Stimulated activated CD4-positive, alpha-beta T cell treated with anti-CD3 and anti-CD28 coated beads, Interleukin-1b, Interleukin-23, amount 100 ng/mL, for 4 hours (primary cell): ENCODE measurements at places on chromosomes 12 and 14.
A peak's percentile ranks its signal among the peaks of the same experiment; 100 is the strongest.

DNA sequence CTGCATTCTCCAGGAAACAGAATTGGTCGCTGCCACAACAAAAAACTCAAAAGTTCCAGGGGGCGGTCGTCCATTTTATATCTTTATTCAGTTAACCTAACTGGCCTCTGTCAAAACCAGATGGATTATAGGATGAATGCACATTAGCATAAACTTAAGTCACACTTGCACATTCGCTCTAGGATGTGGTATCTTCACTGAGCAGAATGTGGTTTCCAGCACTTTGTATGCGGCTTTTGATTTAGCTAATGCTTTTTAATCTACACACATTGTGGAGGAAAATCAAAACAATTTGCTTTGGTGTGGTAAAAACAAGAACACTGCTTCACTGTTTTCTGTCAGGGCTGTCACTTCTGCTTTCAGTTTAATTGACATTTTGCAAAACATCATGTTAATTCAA lies 4.5 kb downstream of the TAS2R50 start:
- peak; percentile 3 for DNase-seq

DNA sequence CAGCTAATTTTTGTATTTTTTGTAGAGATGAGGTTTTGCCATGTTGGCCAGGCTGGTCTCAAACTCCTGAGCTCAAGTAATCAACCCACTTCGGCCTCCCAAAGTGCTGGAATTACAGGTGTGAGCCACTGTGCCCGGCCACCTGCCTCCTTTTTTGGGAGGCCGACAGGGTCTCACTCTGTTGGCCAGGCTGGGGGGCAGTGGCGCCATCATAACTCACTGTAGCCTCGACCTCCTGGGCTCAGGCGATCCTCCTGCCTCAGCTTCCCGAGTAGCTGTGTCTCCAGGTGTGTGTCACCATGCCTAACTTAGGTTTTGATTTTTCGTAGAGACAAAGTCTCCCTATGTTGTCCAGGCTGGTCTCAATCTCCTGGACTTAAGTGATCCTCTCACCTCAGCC lies 70.7 kb downstream of the AACS start:
- DNase-seq, result no peak

- DNase-seq, result no peak
Measured at GRCh38 chr14:96509457-96510090, 7.4 kb downstream of the PAPOLA start.

DNA sequence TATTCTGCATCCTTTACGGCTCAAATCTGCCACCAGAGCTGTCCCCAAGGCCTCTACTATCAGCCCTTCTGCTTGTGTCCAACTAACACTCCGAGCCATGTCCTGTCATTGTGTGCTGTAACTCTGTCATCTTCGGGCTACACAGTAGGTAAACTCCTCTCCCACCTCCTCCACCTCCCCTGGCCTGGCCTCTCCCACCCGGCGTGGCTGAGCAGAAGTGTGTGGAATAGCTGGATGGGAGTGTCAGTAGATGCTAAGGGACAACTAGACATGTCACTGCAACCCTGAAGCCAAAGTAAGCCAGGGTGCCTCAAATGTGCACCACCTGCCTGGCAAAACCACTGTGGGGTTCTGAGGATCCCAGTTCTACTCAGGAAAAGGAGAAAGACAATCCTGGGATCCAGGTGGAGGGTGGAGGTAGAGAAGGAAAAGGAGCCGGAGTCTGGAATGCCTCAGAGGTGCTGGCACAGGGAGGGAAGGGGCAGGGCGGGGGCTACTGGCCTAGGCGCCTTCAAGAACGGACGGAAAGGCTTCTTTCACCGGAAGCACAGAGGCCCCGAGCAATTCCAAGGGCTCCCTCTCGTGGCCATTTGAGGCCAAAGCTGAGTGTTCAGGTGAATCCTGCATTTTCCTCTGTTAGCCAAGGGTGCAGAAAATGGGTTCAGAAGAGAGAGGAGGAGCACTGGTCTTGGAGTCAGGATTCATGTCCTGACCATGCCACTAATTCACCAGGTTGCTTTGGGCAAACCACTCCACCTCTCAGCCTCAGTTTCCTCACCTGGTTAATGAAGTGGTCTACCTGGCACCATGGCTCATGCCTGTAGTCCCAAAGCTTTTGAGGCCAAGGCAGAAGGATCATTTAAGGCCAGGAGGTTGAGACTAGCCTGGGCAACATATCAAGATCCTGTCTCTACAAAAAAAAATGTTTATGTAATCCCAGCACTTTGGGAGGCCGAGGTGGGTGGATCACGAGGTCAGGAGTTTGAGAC lies 20.5 kb upstream of the FAM181A start:
- peak; percentile 19 for DNase-seq

DNA sequence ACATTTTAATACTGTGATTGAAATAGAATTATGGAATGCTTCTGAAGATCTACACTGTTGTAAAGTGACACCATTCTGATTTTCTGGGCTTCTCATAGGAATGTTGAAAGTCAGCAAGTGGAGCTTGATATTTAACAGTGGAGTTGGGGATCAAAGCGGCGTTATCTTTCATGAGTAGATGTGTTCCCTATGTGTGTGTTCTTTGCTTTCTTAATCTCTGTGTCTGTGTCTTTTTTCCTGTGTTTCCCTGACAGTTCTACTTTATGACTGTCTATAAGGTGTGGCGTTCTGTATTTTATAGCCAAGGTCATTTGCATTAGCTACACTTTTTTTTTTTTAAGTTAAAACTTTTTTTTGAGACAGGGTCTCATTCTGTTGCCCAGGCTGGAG lies 24.7 kb downstream of the SYNE2 start:
- no peak for DNase-seq

GRCh38 chr12:126558810-126559209 lies 1493.6 kb downstream of the AACS start:
- no peak for DNase-seq
